Activated naive CD8-positive, alpha-beta T cell treated with anti-CD3 and anti-CD28 coated beads, Interleukin-2, amount 50 U/mL, for 24 hours (primary cell): ENCODE measurements at places on chromosomes 7 and 10.

DNA sequence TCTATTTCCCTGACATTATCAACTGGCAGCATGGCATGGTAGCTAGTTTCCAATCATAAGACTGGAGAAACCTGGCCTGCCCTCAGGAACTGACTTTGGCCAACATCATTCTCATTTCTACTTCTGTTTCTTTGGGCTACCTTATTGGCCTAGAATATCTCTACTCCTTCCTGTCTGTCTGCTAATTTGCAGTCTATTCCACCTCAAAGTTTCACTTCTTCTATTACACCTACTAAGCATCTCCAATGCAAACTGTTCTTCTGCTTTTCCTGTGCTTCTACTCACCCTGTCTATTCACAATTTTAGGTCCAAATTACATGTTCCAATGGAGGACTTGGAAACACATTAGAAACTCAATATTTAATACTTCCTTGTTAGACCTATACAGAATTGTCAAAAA is 65.6 kb downstream of the ZNF503 start:
- DNase-seq: no peak
- H3K36me3 ChIP-seq: no peaks in the 10 kb centered on the region

GRCh38 chr10:6034371-6034770 is 27.8 kb downstream of the IL2RA start:
- H3K27ac ChIP-seq: peak overlapping the region; percentile 69
- H3K36me3 ChIP-seq: peaks cover 90% of the 10 kb centered on the region

- H3K4me1 ChIP-seq: peaks cover 44% of the 10 kb centered on the region
- no peak for DNase-seq
- H3K4me3 ChIP-seq: peak overlapping the region; percentile 85
- peak overlapping the region; percentile 22 for H3K27ac ChIP-seq
Observed at GRCh38 chr10:102112210-102112817, 7.9 kb downstream of the LDB1 start.

GRCh38 chr10:51215951-51216834 is 141.9 kb downstream of the PRKG1 start:
- no peaks in the 10 kb centered on the region for H3K27me3 ChIP-seq
- no peak overlapping the region for H3K4me3 ChIP-seq
- no peaks in the 10 kb centered on the region for H3K36me3 ChIP-seq
- no peak for DNase-seq
- no peaks in the 10 kb centered on the region for H3K4me1 ChIP-seq
- H3K27ac ChIP-seq: no peak overlapping the region

DNA sequence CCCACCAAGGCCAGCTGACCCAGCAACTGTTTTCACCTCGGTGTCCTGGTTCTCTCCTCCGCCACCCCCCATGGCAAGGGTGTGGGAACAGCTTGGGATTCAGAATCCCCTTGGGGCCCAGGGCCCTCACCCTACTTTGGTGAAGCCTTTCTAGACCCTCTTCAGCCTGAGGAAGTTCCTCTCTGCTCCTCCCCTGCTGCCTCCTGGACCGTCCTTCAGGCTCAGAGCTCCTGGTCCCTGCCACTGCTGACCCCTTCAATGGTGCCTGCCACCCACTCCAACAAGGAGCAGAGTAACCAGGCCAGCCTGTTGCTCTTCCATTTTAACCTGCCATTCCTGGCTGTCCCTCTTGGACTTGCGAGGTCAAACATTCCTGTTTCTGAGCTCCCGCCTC is 72.0 kb upstream of the SMNDC1 start:
- H3K27ac ChIP-seq: no peak overlapping the region
- no peak for DNase-seq
- H3K4me3 ChIP-seq: no peak overlapping the region
- peaks cover 35% of the 10 kb centered on the region for H3K4me1 ChIP-seq
- H3K27me3 ChIP-seq: peaks cover 5% of the 10 kb centered on the region

DNA sequence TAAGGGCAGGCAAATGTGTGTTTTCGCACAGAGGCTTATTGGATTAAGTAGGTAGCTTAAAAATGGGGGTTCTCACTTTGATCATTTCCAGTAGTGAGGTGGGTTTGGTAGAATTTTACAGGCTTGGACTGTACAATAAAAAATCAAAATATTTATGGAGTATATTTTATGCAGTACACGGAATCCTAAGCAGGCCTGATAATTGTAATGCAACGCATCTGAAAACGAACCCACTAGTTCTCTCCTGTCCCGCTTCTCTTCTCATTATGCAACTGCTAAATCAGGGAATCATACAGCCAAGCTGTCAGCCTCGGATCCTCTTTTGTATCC is 377 bp upstream of the POLR1F start:
- no peak for DNase-seq
- H3K27me3 ChIP-seq: no peaks in the 10 kb centered on the region
- H3K36me3 ChIP-seq: peaks cover 3% of the 10 kb centered on the region
- peaks cover 43% of the 10 kb centered on the region for H3K4me1 ChIP-seq
- peak overlapping the region; percentile 93 for H3K27ac ChIP-seq

DNA sequence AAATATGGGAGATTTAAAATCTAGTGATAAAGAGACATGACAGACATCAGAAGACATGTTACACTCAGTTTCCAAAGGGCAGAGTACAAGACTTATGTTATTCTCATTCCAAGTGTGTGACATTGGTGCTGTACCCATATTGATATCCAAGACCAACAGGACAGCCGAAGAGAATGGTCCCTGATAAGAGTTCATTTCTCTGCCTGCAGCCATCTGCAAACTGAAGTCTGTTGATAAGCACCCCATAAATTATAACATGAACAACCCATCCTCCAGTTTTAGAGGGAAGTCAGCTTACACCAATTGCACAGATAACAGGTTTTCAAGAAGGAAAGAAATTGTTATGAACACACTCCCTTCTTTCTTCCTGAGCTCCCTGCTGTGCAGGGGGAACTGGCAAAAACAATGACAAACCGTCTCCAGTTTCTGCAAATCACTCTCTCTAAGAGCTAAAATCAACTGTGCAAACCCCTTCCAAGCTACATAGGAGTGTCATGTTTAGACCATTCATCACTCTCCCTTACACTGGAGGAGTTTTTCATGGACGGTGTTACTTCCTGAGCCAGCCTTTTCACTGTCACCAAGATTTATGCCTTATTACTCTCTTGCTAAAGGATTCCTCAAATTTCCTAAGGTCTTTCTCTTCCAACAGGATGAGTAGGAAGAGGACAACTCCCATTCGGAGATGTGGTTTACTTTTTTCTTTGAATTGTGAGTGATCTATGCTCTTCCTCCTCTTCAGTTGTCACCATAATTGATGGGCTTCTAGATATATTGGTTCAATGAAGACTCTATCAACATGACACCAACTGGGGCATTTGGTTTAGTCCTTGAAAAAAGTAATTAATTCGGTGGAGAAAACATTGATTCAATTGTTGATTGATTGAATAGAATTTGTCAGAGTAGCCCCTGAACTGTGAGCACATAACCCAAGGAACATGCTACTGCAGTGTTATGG is 80.3 kb upstream of the FAM171A1 start:
- no peaks in the 10 kb centered on the region for H3K4me1 ChIP-seq
- peaks cover 14% of the 10 kb centered on the region for H3K27me3 ChIP-seq
- no peak overlapping the region for H3K4me3 ChIP-seq
- no peaks in the 10 kb centered on the region for H3K36me3 ChIP-seq

DNA sequence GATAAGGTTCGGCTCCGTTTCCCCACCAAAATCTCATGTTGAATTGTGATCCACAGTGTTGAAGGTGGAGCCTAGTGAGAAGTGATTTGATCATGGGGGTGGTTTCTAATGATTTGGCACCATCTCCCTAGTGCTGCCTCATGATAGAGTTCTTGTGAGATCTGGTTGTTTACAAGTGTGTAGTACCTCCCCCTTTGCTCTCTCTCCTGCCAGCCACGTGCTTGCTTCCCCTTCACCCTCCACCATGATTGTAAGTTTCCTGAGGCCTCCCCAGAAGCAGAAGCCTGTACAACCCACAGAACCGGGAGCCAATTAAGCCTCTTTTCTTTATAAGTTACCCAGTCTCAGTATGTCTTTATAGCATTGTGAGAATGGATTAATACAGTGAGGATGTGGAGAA is 12.1 kb upstream of the LRGUK start:
- H3K27ac ChIP-seq: no peak overlapping the region
- DNase-seq: no peak
- no peak overlapping the region for H3K4me3 ChIP-seq
- H3K36me3 ChIP-seq: no peaks in the 10 kb centered on the region
- H3K4me1 ChIP-seq: no peaks in the 10 kb centered on the region

- no peak overlapping the region for H3K27ac ChIP-seq
- no peaks in the 10 kb centered on the region for H3K27me3 ChIP-seq
- H3K4me1 ChIP-seq: no peaks in the 10 kb centered on the region
Observed at GRCh38 chr7:4189131-4189570, 492.9 kb upstream of the FOXK1 start.

GRCh38 chr7:36752026-36752711 is 27.9 kb upstream of the AOAH start:
- H3K4me3 ChIP-seq: no peak overlapping the region
- no peaks in the 10 kb centered on the region for H3K36me3 ChIP-seq
- no peak for DNase-seq
- H3K27ac ChIP-seq: no peak overlapping the region
- no peaks in the 10 kb centered on the region for H3K27me3 ChIP-seq

DNA sequence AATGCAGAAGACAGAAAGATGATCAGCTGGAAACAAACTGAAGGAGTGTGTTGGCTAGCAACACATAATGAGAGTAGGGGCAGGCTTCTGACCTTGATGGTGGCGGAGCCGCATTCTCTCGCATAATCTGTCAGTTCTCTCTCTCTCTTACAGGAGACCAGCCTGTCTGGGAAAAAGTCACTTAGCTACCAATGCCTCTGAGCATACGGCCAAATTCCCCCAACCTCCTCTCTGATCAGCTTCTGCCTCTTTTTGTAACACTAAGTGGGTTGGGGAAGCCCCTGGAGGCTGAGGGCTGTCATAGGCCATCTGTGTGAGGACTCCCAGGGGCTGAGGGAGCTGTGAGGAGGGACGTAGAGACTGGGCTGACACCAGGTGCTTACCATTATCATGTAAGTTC is 104.6 kb downstream of the HIPK2 start:
- DNase-seq: peak; percentile 67
- peak overlapping the region; percentile 60 for H3K4me3 ChIP-seq
- H3K27ac ChIP-seq: peak overlapping the region; percentile 89
- peaks cover 72% of the 10 kb centered on the region for H3K4me1 ChIP-seq
- H3K36me3 ChIP-seq: peaks cover 10% of the 10 kb centered on the region

- no peaks in the 10 kb centered on the region for H3K27me3 ChIP-seq
- H3K4me1 ChIP-seq: no peaks in the 10 kb centered on the region
- no peak overlapping the region for H3K27ac ChIP-seq
- H3K36me3 ChIP-seq: no peaks in the 10 kb centered on the region
- DNase-seq: no peak
- H3K4me3 ChIP-seq: no peak overlapping the region
Observed at GRCh38 chr10:133133471-133134231, 26.4 kb upstream of the KNDC1 start.

DNA sequence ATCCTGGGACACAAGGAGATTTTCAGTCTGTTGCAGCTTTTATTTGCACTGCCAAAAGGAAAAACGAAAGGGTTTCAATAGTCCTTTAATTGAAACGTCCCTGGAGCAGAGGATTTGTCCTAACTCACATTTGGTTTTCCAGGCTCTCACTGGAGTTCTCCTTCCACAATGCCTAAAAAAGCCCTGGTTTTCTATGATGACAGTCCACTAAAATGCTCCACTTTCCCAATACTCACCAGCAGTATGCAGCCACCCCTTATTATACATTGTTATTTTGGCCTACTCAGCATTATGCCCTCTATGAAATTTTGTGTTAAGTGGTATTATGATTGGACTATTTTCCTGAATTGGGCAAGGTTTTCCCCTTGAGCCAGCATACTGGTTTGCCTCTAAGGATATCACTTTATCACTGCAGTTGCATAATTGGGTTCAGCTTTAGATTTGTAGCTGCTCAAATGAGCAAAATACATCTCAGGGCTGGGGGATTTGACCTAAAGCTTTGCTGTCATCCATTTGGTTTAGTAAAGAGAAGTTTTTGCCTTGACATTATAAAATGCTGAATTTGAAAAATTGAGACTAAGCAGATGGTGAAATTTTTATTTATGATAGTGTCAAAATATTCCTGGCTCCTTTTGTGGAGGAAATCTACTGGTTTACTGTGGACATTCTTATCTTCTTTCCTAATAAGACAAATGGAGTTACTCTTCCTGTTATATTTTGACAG is 239.2 kb downstream of the RNLS start:
- no peak overlapping the region for H3K4me3 ChIP-seq
- H3K27ac ChIP-seq: no peak overlapping the region
- no peaks in the 10 kb centered on the region for H3K36me3 ChIP-seq
